ENCODE measurements at places on chromosomes 2 and 18.

DNA sequence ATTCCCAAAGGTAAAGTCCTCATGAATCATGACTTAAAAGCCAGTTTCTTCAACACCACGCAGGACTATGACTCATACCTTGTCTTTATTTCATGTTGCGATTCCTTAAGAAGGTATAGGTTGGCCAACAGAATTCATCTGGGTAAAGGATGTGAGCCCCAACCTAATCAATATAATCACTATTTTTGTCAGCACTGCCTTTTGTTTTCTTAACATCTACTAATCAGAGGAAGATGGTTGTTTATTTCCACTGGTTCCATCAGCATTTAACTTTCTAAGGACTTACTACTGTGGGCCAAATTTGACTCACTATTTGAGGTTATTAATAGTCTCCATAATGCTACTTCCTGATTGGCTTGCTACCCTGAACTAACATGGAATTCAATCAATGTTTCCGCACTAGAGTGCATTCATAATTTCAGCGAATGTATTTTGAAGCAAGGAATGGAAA is 78.6 kb downstream of the SCG2 start:
- no peak for DNase-seq

GRCh38 chr2:142834021-142834420 is 43.4 kb upstream of the KYNU start:
- no peak for DNase-seq

DNA sequence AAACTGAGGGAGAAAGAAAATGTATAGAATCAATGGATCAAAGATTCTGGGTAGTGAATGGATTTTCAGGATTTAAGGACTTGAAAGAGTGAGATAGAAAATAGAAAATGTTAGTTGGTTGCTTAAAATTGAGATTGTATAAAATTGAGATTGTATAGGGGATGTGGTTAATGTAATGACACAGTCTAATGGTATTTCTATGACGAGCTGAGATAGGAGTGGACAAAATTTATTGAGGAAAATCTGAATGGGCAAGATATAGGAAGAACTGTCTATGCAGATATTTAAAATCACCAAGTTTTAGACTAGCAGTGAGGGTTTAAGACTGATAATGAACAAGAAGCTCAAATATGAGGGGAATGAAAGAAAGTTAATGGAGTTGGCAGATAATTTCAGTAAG is 406.6 kb downstream of the NYAP2 start:
- DNase-seq = no peak

- no peak for DNase-seq
Observed at GRCh38 chr2:193331676-193332075, 1136.9 kb upstream of the TMEFF2 start.

GRCh38 chr2:239830121-239831000 is 194.8 kb downstream of the NDUFA10 start:
- no peak for DNase-seq

DNA sequence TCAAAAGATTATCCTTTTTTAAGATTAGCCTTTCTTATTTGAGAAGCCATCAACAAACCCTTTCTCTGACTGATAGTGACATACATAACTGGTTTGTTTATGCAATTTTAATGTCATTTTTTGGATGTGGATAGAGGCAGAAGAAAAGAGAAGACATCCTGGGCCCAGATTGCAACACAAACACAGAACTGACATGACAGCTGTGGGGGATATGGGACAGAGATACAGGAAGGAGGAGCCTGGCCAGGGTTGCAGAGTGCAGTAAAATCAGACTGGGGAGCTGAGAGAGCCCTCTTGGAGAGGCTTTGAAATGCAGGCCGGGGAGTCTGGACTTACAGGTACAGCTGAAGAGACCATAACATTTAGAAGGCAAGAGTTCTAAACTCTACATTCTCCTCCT is 65.1 kb downstream of the SIGLEC15 start:
- no peak for DNase-seq

DNA sequence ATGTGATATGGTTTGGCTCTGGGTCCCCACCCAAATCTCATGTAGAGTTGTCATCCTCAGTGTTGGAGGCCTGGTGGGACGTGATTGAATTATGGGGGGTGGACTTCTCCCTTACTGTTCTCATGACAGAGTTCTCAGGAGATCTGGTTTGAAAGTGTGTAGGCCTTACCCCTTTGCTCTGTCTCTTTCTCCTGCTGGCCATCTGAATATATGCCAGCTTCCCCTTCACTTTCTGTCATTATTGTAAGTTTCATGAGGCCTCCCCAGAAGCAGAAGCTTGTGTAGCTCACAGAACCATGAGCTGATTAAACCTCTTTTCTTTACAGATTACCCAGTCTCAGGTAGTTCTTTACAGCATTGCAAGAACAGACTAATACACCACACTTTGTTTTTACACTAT is 222.3 kb downstream of the DOK6 start:
- DNase-seq = no peak

Data from stimulated activated CD4-positive, alpha-beta T cell treated with anti-CD3 and anti-CD28 coated beads, TNF-alpha, amount 100 ng/mL, for 48 hours (primary cell).